Osteocyte (in vitro differentiated cells): ENCODE measurements at places on chromosomes 1 and 21. TPM values are rescaled to one million over a fixed set of nuclear protein-coding genes. Genes with fewer than 3 reads are reported as not detected.

- H3K4me3 ChIP-seq: no peak overlapping the region
- no peaks in the 10 kb centered on the region for H3K27me3 ChIP-seq
- peaks cover 6% of the 10 kb centered on the region for H3K4me1 ChIP-seq
- peak; percentile 76 for DNase-seq
Observed at GRCh38 chr1:168096296-168097165, 40.2 kb downstream of the GPR161 start.

The RAB3B gene
- 8.2 and 8.3 TPM in 2 replicates for total RNA-seq

DNA sequence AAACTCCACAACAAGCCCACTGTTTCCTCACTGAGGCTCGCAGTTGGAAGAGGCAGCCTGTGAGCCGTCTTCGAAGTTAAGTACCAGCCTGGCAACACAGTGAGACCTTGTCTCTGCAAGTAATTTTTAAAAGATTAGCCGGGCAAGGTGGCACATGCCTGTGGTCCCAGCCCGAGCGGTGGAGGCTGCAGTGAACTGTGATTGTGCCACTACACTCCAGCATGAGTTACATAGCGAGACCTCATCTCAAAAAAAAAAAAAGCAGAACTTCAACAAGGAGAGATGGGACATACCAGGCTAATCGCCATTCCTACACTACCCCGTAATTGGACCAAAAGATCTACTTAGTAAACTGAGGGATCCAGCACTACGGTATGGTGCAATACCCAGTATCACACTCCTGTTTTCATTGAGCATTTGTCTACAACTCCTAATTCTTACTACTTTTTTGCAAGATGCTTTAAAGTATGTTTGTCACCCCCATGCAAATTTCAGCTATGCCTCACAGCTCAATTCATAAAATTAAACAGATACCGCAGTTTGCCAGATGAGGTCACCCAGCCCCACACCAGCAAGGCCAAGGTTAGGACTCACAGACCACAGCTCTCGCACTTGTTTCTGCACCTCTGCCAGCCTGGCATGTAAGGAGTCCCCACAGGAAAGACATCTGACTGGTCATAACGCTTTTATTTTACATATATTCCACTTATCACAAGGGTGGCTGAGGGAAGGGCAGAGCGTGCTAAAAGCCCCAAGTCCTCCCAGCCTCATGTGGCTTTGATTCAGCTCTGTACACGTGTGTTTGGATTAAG is 21.0 kb downstream of the SDE2 start:
- no peaks in the 10 kb centered on the region for H3K27me3 ChIP-seq
- peaks cover 32% of the 10 kb centered on the region for H3K36me3 ChIP-seq
- no peak overlapping the region for H3K4me3 ChIP-seq
- DNase-seq: peak; percentile 71

The SPRR2E gene
- not detected in 2 replicates for total RNA-seq

DNA sequence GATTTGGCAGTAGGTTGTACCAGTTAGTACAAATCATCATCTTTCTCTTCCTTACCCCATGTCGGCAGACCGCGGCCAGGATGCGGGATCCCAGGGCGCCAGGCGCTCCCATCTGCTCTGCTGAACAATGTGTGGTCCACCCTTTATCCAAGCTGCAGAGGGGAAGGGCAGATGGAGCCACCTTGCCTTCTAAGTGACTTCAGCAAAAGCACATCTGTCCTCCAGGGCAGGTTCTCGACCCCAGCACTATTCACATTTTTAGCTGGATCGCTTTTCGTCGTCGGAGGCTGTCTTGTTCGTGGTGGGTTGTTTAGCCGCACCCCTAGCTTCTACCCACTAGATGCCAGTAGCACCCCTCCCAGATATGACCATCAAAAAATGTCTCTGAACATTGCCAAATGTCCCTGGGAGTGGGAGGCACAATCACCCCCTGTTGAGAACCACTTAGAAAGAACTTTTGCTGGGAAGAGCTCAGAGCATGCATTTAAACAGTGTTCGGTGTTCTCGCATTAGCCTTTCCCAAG is 58.1 kb upstream of the SIM2 start:
- no peak overlapping the region for H3K4me3 ChIP-seq
- H3K27ac ChIP-seq: no peak overlapping the region
- DNase-seq: no peak
